ENCODE measurements at places on chromosomes 1 and 21. TPM values are rescaled to one million over a fixed set of nuclear protein-coding genes. Genes with fewer than 3 reads are reported as not detected.

The LCE2C gene
- not detected for total RNA-seq

The CASQ2 gene
- total RNA-seq: 1,110 TPM

The DEGS1 gene
- 42.2 TPM for total RNA-seq

The PRR9 gene
- total RNA-seq: not detected

The RIPPLY3 gene
- total RNA-seq: not detected

The OR10Z1 gene
- total RNA-seq: not detected

The RPRD2 gene
- 22.9 TPM for total RNA-seq

The MYBPH gene
- total RNA-seq: not detected

The RSPO1 gene
- not detected for total RNA-seq

The GUCA2B gene
- not detected for total RNA-seq

The C1orf116 gene
- 0.74 TPM for total RNA-seq

The KIAA0040 gene
- 12.8 TPM for total RNA-seq

The S100A7 gene
- total RNA-seq: not detected

The OLIG1 gene
- total RNA-seq: 0.22 TPM

The ALPL gene
- 10.2 TPM for total RNA-seq

The FMN2 gene
- not detected for total RNA-seq

The GATAD2B gene
- 35.4 TPM for total RNA-seq

The SLC16A4 gene
- 3.3 TPM for total RNA-seq
